Astrocyte (in vitro differentiated cells and primary cell): ENCODE measurements at places on chromosomes 5 and 9. TPM values are rescaled to one million over a fixed set of nuclear protein-coding genes. Genes with fewer than 3 reads are reported as not detected.
A peak's percentile ranks its signal among the peaks of the same experiment; 100 is the strongest.

Gene PCDHGB6
- total RNA-seq = 18.4 and 19.9 TPM in 2 replicates

Gene TLX3
- total RNA-seq = not detected in 2 replicates

Gene CORO2A
- 11.1 TPM in 2 replicates for total RNA-seq

Gene SHOC1
- total RNA-seq = not detected in 2 replicates

DNA sequence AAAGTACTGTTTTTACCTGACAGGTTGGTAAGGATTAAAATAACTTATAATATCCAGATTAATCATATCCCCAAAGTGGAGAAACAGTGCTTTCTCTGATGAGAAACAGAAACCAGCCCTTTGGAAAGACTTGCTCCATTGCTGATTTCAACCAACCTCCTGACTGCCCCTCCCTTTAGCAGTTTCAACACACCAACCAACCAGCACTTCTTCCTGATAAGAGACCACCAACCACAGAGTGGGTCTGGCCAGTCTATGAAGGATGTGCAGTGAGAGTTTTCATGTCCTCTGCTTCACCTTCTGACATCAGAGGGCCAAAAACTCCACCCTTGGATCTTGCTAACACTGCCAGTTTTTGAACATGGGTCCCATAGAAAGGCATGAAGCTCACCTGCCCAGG lies 28.1 kb downstream of the RIGI start:
- H3K36me3 ChIP-seq = peaks cover 3% of the 10 kb centered on the region
- H3K4me3 ChIP-seq = no peak overlapping the region
- H3K27me3 ChIP-seq = no peaks in the 10 kb centered on the region
- DNase-seq = no peak
- no peak overlapping the region for H3K27ac ChIP-seq
- no peaks in the 10 kb centered on the region for H3K4me1 ChIP-seq

Gene ALDH1A1
- 1.5 and 2.1 TPM in 2 replicates for total RNA-seq

Gene SERF1B
- total RNA-seq = 40.0 and 40.3 TPM in 2 replicates

Gene MSMP
- total RNA-seq = not detected in 2 replicates

Gene TMEM215
- 1.4 and 3.0 TPM in 2 replicates for total RNA-seq

DNA sequence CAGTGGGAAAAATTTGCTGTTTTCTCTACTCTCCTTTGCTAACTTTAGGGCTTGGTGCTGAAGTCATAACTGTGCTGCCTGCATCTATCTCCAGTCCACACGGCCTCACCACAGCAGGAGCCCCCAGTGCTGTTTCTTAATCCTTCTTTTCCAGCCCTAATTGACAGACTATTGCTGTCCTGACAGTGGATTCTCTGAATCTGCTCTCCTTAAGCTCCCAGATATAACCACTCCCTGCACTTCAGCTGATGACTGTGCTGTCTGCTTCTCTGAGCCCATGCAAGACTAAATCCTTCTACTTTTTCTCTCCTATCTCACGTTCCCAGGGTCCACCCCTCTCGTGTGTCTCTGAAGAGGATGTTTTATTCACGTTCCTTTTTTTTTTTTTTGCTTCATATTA lies 19.7 kb upstream of the GRIA1 start:
- no peaks in the 10 kb centered on the region for H3K27me3 ChIP-seq
- H3K36me3 ChIP-seq = no peaks in the 10 kb centered on the region
- no peak for DNase-seq
- no peaks in the 10 kb centered on the region for H3K4me1 ChIP-seq
- no peak overlapping the region for H3K4me3 ChIP-seq
- no peak overlapping the region for H3K27ac ChIP-seq

DNA sequence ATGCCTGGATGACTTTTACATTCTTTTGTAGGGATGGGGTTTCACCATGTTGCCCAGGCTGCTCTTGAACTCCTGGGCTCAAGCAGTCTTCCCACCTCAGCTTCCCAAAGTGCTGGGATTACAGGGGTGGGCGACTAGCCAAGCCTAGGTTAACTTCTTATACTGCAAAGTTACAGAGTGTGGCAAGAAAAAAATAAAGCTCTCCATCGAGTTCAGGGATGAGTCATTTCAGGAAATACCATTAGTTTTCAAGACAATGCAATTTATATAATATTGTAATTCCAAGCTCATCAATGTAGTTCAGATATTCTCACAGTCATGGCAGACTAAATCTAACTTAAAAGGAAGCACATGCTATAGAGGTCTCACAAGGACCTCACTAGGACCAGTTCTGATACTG lies 11.5 kb upstream of the ABO start:
- no peaks in the 10 kb centered on the region for H3K4me1 ChIP-seq
- H3K27me3 ChIP-seq = peaks cover 3% of the 10 kb centered on the region
- no peak overlapping the region for H3K4me3 ChIP-seq
- peak; percentile 2 for DNase-seq
- H3K27ac ChIP-seq = no peak overlapping the region

DNA sequence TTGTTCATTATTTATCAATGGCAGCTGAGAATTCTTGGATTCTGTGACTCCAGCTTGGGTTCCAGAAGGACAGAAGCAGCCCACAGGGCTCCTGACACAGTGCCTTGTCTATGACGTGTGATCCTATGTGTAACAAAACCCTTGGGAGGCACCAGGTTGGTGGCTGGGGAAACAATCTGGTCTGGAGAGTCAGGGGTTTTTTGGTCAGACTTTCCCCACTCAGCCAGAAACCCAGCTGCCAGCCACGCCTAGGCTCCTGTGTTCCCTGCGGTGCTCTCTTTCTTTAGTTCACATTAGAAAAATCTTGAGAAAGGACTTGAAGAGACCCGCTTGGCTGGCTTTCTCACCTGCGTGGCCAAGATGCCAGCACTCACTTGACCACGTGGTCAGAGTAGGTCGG lies 15.5 kb upstream of the ZBED3 start:
- no peaks in the 10 kb centered on the region for H3K4me1 ChIP-seq
- H3K27me3 ChIP-seq = no peaks in the 10 kb centered on the region
- H3K4me3 ChIP-seq = no peak overlapping the region
- no peak for DNase-seq
- no peak overlapping the region for H3K27ac ChIP-seq

- no peak overlapping the region for H3K27ac ChIP-seq
- no peaks in the 10 kb centered on the region for H3K27me3 ChIP-seq
- no peak overlapping the region for H3K4me3 ChIP-seq
- DNase-seq = no peak
Observed at GRCh38 chr5:166962461-166962860, 1329.0 kb upstream of the WWC1 start.

DNA sequence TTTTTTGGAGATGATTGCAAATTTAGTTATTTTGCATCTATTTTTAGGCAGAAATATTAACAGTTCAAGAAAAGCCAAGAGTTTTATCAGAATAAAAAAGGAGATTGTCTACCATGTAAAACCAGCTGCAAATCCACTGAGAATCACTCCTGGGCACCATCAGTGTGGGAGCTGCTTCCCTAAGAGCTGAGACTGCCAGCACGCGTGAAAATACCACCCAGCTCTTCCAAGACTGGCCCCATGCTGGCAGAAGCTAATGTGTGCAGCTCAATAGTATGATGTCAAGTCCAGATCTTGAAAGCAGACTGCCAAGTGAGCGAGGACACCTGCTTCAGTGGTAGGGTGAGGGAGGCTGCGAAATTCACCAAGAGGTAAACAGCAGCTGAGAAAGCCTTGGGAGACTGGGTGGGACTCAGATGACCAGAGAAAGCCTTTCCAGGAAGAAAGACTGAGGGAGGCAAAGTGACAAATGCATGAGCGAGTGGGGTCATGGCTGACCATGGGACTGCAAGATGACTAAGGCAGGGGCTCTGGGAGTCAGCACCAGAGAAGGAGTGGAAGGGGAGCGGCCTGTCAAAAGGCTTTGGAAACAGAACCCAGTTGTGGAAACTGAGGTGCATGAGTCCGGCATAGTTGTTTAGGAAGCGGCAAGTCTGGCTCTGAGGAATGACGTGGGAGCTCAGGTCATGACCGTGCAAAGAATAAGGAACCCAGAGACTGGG lies 200.9 kb downstream of the GADD45G start:
- no peak for DNase-seq
- no peaks in the 10 kb centered on the region for H3K27me3 ChIP-seq
- H3K36me3 ChIP-seq = no peaks in the 10 kb centered on the region
- no peak overlapping the region for H3K4me3 ChIP-seq

DNA sequence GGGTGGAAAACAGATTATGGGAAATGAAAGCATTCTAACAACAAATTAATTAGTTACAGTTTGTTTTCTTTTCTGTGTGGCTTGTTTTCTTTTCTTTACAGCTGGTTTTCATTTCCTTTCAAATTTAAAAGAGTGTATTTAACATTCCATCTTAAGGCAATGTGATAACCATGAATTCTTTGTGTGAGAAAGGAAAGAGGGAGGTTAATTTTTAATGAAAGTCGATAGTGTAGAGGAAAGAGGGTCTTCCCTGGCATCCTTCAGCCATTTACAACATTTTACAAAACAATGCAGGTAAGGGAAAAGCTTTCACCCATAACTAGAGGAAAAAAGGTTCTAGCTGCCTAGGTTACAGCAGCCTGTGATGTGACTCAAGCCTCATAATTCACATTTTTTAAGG lies 43.9 kb upstream of the IL33 start:
- H3K27me3 ChIP-seq = no peaks in the 10 kb centered on the region
- H3K4me1 ChIP-seq = no peaks in the 10 kb centered on the region
- DNase-seq = no peak
- H3K27ac ChIP-seq = no peak overlapping the region
- H3K36me3 ChIP-seq = no peaks in the 10 kb centered on the region
